ENCODE measurements at places on chromosomes 3 and 15. TPM values are rescaled to one million over a fixed set of nuclear protein-coding genes. Genes with fewer than 3 reads are reported as not detected.
A peak's percentile ranks its signal among the peaks of the same experiment; 100 is the strongest.

GRCh38 chr3:43620831-43621655, 768 bp downstream of the ANO10 start:
- no peak for DNase-seq

TUBGCP4 gene
- 15.2 TPM for total RNA-seq

GALNT15 gene
- total RNA-seq, result not detected

EPHB1 gene
- 1.6 TPM for total RNA-seq

DNA sequence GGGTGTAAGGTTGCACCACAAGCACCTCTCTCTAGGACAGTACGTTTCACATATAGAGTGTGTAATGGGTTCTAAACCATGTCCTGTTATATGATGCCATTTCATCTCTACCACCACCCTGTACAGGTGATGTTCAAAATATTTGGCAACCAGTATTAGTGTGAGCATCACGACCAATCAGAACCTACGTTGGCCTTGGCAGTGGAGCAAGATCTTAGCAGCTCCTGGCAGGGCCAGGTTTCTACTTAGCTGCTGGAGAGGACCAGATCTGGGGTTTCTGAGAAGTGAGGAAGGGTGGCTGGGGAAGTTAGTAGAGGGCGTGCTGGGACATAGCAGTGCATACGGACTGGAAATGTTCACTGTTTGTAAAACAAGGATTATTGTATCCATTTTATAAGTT, 23.1 kb upstream of the MITF start:
- no peak for DNase-seq

TIPARP gene
- total RNA-seq, result 52.9 TPM

- DNase-seq, result peak; percentile 67
These were observed 40.5 kb downstream of the U2SURP start for GRCh38 chr3:143041903-143042302.

DNA sequence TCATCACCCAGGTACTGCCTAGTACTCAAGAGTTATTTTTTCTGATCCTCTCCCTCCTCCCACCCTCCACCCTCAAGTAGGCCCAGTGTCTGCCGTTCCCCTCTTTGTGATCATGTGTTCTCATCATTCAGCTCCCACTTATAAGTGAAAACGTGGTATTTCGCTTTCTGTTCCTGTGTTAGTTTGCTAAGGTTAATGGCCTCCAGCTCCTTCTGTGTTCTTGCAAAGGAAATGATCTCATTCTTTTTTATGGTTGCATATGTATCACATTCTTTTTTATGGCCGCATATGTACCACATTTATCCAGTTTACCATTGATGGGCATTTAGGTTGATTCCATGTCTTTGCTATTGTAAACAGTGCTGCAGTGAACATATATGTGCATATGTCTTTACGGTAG, 8.2 kb upstream of the GANC start:
- DNase-seq, result no peak

DNA sequence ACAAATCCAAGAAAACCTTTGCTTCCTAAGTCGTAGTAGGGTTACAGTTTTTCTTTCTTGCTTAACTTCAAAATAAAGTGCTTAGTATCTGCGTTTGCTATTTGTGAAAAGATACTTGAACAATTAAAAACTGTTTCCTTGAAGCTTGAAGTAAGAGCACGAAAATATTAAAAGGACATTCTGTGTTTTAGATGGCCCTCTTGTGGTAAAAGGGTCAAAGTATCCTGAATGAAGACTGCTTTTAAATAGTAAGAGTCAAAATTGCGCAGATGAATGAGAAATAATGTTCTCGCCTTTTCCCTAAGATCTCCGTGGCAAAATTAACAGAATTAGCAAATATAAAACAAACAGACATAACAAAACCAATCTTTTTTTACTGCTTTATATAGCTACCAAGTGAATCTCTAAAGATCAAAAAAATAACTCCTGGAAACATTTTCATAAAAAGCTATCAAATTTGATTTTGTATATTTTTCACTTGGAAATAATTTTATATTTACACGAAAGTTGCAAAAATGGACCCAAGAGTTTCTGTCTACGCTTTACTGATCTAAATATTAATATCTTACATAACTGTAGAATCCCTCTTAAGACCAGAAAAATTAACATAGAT, 175.4 kb downstream of the MBNL1 start:
- peak; percentile 23 for DNase-seq

RTP4 gene
- total RNA-seq, result 0.40 TPM

DNA sequence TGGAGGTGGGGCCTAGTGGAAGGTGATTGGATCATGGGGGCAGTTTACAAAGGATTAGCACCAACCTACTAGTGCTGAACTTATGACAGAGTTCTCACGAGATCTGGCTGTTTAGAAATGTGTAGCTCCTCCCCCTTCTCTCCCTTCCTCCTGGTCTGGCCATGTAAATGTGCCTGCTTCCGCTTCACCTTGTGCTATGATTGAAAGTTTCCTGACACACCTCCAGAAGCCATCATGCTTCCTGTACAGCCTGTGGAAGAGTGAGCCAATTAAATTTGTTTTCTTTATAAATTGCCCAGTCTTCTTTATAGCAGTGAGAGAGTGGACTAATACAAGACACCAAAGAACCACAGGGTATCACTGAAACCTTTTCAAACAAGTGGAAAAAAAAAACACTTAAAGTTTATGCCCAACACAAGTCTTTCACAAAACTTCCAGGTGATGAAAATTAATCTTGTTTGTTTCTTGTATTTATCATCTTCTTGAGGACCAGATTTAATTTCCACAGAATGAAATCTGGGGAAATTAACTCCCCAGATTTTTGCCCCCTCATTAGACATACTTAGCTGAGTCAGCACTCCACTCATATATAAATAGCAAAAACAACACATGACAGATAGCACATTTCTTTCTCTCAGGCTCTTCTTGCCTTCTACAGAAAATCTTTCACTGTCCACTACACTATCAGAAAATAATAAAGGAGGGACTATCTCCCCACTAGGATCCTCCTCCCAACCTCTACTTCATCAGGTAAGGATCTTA, 847.2 kb downstream of the TUSC7 start:
- DNase-seq, result no peak

DNA sequence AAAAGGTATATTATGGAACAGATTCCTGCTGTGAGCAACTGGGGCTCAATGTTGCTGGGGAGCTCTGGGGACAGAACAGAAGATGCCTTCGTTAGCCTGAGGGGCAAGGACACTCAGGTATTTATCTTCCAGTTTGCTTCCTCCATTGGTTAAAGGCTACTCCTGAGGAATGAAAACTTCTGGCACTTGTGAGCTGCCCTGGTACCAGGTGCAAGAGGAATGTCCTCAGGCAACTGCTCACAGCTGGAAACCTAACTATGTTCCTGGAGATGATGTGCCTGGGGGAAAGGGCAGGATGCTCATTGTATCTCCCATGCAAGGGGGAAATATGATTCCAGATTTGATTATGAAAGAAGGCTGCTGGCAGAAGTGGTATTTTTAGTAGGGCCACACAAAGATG, 54.0 kb upstream of the BBX start:
- no peak for DNase-seq

GATA2 gene
- total RNA-seq, result 4.0 TPM

DNA sequence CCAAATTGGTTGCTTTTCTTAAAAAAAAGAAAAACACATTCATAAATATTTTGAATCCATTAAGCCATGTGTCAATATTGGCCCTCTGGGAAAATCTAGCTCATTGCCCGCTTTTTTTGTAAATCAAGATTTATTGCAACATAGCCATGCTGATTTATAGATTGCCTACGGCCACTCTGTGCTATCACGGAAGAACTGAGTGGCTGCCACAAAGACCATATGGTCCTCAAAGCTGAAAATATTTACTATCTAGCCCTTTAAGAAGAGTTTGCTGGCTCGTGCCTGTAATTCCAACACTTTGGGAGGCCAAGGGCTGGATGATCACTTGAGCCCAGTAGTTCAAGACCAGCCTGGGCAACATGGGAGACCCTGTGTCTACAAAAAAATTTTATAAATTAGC, 45.9 kb downstream of the IL5RA start:
- DNase-seq, result no peak

GRCh38 chr3:124202754-124203153, 210.8 kb upstream of the ROPN1 start:
- no peak for DNase-seq

GRCh38 chr3:49454458-49454857, 15.6 kb upstream of the DAG1 start:
- no peak for DNase-seq

GRCh38 chr3:59150039-59150438, 100.2 kb upstream of the CFAP20DC start:
- DNase-seq, result no peak

DNA sequence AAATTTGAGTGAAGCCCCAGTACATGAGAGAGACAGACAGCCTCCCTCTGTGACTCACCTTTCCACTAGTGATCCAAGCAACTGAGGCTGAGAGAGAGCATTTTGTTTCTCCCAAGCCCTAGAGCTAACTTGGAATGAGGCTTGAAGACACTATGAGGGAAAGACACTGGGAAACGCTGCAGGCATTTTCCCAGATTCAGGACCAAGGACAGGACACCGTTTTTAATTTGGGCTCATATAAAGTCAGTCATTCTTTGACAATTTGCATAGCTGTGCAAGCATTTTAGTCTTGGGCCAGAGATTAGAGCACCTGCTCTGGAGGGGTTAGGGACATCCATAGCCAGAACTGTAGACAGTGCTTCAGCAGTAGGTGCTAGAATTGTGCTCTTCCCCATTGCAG, 249.0 kb downstream of the AGBL1 start:
- DNase-seq, result no peak

- DNase-seq, result no peak
These were observed 215.5 kb downstream of the NR1D2 start for GRCh38 chr3:24160424-24161095.

CCR9 gene
- 0.17 TPM for total RNA-seq

- no peak for DNase-seq
These were observed 52.3 kb downstream of the CRTAP start for GRCh38 chr3:33166095-33166494.

DNA sequence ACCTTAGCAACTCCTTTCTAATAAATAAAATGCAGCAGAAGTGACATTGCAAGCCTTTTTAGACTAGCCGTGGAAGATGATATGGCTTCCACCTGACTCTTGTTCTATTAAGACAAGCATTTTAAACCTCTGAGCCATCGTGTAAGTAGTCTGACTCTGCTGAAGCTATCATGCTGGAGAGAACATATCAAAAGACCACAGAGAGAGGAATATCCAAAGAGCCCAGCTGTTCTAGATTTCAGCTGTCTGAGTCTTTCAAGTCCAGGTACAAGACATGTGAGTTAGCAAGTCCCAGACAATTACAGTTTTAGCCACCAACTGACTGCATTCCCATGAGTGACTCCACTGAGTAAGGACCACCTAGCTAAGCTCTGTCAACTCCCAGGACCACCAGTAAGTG, 517.0 kb upstream of the NAALADL2 start:
- no peak for DNase-seq

- DNase-seq, result no peak
These were observed 408.4 kb downstream of the PLOD2 start for GRCh38 chr3:145752576-145752975.

ATOSA gene
- total RNA-seq, result 5.3 TPM

GRCh38 chr15:75584121-75584520, 5.0 kb upstream of the PTPN9 start:
- DNase-seq, result no peak

DNA sequence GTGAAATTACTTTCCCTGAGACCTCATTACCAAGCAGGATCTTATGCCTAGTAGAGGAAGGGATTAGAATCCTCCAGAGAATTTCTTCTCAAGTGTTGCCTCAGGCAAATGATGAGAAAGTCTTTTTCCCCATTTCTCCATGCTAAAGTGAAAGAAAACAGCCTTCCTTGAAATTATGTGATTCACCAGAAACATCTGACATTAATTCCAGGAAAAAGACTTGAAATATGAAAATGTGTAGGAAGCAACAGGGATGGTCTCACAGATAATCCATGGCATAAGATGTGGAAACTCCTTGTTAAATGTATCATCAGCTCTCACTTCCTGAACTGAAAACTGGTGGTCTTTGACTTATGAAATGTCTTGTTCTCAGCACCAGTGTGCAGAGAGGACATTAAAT, 17.9 kb upstream of the ABI3BP start:
- DNase-seq, result no peak

DNA sequence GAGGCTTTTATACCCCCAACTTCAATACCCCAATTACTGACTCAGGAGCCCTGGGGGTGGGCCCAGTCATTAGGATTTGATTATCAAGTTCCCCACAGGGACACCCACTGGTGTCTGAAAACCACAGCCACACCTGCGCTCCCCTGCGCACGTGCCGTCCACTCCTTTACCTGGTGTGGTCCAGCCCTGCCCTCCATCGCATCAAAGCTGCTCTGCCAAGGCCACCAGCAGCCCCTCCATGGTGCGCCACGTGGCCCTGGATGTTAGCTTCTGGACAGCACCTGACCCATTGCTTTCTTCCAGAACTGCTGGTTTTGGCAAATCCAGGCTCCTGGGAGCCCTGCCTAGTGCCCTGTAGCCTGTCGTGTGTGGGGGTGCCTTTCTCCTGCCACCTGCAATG, 136.3 kb downstream of the NSMCE3 start:
- DNase-seq, result no peak

SLC38A3 gene
- not detected for total RNA-seq

GRCh38 chr3:130779031-130779430, 32.4 kb upstream of the PIK3R4 start:
- no peak for DNase-seq

DNA sequence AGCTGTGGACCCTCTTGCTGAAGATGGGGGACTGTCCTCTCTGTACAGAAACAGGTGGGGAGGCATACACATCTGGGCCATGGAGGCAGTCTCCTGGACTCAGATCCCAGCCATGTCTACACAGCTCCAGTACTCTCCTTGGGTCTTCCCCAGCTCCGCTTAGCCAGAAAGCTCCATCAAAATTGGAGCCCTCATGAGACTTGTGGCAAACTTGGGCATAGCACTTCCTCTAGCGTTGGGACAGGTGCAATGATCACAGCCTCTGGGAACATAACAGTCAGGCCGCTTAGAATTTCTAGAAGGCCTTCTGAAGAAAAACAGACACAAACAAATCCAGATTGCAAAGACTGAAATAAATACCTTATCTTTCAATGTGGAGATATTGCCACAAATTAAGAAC, 634.3 kb upstream of the GOLIM4 start:
- DNase-seq, result no peak

SLC51B gene
- total RNA-seq, result not detected

GRCh38 chr3:101351829-101352228, 31.5 kb upstream of the IMPG2 start:
- DNase-seq, result no peak

- no peak for DNase-seq
These were observed 19.2 kb downstream of the CAND2 start for GRCh38 chr3:12815719-12816118.

- no peak for DNase-seq
These were observed 1.4 kb downstream of the PLEKHO2 start for GRCh38 chr15:64842986-64843561.

Measured in epithelial cell of proximal tubule (primary cell).